ENCODE measurements at places on chromosomes 12 and 14.

GRCh38 chr12:62716866-62717525 is 218.0 kb downstream of the PPM1H start:
- DNase-seq, result no peak

GRCh38 chr12:89840162-89840922 is 131.7 kb upstream of the ATP2B1 start:
- no peak for DNase-seq

DNA sequence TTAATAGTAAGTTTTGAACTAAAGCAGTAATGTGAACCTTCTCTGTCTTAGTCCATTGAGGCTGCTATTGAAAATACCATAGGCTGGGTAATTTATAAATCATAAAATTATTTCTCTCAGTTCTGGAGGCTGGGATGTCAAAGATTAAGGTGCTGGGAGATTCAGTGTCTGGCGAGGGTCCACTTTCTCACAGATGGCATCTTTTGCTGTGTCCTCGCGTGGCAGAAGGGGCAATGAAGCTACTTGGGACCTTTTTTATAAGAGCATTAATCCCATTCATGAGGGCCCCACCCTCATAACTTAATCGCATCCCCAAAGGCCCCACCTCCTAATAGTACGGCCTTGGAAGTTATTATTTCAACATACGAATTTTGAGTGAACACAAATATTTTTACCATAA is 28.4 kb downstream of the LIN7A start:
- DNase-seq, result no peak

DNA sequence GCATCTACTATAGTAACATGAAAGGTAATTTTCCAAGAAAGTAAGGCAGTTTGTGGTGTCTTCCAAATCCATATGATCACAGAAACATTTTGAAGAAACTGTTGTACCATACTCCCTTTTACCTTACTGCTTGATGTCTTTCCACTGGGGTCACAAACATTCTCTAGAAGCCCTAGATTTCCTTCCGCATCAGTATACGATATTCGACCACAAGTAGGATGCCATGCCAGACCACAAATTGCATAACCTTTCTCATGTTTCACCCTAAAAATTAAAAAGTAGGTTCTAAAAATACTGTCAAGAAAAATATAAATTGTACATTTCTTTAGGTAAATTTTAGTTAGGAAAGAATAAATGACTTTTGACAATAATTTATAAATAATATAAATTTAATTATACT is 26.5 kb downstream of the WDHD1 start:
- DNase-seq, result peak; percentile 11

DNA sequence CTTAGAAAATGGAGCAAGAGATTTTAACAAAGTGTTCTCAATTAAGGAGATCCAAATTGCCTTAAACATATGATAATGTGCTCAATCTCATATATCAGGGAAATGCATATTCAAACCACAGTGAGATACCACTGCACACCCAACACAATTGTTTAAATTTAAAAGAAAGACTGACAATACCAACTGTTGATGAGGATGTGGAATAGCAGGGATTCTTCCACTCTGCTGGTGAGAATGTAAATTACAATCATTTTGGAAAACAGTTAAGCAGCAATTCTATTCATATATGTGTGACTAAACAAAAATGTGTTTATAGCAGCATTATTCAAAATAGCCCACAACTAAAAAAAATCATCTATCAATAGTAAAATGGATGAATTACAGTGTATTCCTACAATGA is 144.2 kb downstream of the KICS2 start:
- no peak for DNase-seq

- no peak for DNase-seq
Measured at GRCh38 chr14:68527329-68527851, 265.5 kb downstream of the ZFP36L1 start.

DNA sequence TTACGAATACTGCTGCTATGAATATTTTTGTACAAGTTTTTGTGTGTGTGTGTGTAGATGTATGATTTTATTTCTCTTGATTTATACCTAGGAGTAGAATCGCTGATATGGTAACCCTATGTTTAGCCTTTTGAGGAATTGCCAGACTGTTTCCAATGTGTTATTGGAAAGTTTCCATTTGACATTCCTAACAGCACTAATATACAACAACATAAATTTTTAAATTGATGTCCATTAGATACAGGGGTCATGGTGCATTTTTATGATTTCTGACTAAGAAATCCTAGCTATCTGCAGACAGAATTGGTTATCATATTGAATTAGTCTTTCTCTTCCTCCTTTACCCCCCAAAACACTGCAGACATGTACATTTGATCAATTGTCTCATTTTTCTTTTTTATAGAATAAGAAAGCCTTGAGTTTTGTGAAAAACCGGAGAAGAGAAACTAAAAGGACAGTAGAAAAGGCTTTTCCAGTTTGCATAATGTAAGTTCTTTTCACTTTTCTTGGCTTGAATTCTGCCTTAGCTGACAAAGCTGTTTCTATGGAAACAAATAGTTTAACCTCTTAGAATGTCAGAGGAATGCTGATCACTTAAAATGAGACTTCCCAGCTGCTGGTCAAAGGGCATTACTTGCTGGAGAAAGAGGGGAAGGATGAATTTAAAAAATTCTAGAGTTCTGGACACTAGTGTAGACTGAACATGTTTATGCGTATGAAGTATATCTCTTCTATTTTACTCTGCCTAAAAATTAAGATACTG is 28.2 kb downstream of the PALS1 start:
- no peak for DNase-seq

DNA sequence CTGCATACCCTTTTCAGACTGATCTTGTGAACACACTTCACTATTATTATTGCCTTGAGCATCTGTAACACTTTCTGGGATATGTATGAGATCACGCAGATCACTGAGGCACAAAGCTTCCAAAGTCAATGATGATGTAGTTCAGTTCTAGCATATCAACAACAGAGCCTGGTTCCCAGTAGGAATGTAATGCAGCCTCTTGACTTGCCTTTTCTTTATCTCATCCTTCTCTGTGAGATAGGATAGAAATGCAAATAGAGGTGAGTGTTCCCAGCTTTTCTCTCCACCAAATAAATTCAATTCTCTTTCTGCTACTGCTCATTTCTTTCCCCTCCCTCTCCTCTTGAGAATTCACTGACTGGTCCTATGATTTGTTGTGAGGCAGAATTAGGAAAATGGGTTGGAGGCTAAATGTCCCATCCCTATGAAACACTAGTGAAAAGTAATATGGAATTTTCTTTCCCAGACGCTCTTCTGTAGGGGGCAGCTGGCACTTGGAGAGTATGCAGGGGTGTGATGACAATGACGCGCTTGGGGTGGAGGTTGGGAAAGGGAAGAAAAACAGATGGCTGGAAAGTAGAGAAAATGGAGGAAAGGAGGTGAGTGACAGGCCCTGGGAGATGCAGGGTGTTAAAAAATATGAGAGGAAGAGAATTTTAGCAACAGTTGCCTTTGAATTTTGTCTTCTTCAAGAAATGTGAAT is 96.0 kb upstream of the TMTC1 start:
- DNase-seq, result no peak

GRCh38 chr14:22824711-22825359 is 4.9 kb upstream of the MRPL52 start:
- peak; percentile 72 for DNase-seq

- DNase-seq, result peak; percentile 89
Measured at GRCh38 chr14:73723797-73724661, 9.8 kb upstream of the PNMA1 start.

DNA sequence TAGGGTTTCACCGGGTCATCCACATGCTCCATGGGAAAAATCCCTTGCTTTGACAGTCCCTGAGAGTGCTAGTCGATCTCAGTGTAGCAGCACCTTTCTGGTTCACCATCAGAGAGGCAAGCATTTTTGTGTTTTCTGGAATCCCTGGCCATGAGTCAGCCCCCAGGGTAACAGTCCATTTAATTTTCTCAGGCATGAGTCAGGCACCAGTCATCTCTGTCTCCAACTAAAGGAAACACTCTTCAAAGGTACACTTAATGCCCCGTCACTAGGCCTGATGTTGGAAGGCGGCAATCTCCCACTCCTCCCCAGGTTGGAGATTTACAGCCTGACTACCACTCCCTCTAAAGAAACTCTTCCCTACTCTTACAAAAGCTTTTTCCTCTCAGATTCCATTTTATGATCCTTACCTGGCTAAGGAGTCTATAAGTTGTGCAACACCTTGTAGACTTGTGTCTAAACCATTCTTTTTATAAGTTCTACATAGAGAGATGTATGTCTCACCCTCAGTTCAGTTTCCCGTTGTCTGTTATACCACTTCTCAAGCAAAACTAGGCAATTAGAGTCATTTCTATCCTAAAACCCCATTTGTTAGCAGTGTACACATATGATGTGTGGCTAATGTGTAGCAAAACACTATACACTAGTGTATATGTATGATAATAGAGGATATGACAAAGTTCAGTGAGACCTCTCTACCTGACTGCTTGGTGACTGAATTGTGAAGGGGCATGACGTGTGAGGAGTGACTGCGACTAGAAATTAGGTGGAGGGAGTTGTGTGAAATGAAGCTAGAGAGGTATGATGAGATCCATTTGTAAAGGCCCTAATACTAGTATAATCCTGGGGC is 24.6 kb downstream of the TMEM19 start:
- DNase-seq, result peak; percentile 68

- DNase-seq, result no peak
Measured at GRCh38 chr14:100322138-100322957, 791 bp upstream of the SLC25A47 start.

DNA sequence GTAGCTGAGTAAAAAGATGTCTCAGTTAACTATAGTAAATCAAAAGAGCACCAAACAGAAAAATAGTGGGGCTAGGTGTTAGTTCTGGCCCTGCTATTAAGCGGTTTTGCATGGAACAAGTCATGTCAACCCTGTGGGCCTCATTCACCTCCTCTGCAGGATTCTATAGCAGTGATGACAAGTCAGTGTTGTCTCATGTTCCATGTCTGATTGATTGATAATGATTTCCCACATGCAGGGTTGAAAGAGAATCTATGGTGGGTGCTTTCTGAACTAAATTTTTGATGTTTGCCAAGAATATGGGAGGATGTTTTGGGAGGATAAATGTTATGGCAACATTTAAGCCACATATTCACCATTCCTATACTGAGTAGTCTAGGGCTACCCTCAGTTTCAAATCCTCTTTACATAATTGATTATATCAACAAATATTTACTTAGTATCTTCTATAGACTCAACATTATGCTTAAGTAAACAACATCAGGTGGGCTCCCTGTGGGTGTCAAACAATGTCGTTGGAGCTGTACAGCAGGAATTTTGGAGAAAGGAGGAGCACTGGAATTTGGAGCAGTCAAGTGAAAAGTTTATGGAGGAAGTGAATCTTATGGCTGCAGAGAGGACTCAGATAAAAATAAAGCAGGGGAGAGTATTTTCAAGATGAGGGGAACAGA is 48.6 kb downstream of the IRAK3 start:
- DNase-seq, result no peak

GRCh38 chr12:47988073-47989022 is 15.9 kb downstream of the COL2A1 start:
- no peak for DNase-seq
